ENCODE measurements at places on chromosomes 2 and 18.
A peak's percentile ranks its signal among the peaks of the same experiment; 100 is the strongest.

DNA sequence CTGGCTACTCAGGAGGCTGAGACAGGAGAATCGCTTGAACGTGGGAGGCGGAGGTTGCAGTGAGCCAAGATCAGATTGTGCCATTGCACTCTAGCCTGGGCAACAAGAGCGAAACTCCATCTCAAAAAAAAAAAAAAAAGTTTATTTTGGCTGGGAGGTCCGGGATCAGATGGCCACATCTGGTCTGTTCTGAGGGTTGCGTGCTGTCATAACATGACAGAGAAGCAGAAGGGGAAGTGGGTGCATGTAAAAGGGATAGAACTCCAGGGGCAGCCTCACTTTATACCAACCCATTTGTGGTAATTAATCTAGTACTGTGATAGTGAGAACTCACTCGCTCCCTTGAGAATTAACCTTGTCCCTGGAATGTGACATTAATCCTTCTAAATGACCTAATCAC, 101.2 kb downstream of the PTPN4 start:
- DNase-seq: no peak

- DNase-seq: no peak
Measured at GRCh38 chr2:51722311-51722710, 690.4 kb upstream of the NRXN1 start.

- DNase-seq: no peak
Measured at GRCh38 chr2:100352521-100352920, 30.2 kb upstream of the LONRF2 start.

GRCh38 chr2:20421988-20422370, 24.9 kb upstream of the RHOB start:
- no peak for DNase-seq

GRCh38 chr18:13353084-13353823, 134.7 kb downstream of the LDLRAD4 start:
- no peak for DNase-seq

DNA sequence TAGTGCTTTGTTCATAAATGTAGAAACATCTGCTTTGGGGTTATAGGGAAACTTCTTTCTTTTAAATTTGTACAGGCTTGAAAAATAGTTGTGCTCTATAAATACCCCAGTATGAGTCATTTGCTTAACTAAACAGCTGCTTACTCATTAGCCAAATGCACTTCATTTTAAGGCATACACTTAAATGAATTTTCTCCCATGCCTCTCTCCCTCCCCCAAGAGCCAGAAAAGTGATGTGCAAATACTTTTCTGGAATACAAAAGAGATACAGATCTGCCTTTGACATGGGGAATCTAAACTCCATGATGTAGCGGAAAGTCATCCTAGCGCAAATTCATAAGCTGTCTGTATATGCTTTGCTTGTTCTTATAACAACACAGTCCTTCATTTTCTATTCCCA, 469.4 kb downstream of the DLGAP1 start:
- no peak for DNase-seq

GRCh38 chr2:10493634-10494281, 45.6 kb upstream of the ODC1 start:
- DNase-seq: peak; percentile 55

DNA sequence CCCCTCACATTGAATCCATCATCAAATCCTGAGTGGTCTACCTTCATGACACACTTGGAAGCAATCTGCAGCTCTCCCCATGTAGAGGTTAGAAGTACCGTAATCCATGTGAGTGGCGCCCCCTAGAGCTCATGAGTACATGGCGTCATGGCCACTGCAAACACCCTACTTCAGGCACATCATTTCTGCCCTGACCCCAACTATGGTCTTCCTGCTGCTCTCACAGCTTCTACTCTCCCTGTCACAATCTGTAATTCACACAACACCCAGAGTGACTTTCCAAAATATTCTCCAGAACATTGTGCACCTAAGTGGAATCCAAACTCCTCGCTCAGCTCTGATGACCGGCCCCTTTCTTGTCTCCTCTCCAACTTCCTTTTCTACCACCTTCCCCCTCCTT, 141.9 kb downstream of the ANKRD44 start:
- peak; percentile 70 for DNase-seq

Measured in activated naive CD4-positive, alpha-beta T cell treated with anti-CD3 and anti-CD28 coated beads, Interleukin-2, amount 50 U/mL, for 16 hours (primary cell).